ENCODE measurements at places on chromosomes 3 and 15. TPM values are rescaled to one million over a fixed set of nuclear protein-coding genes. Genes with fewer than 3 reads are reported as not detected.

The SLCO2A1 gene
- total RNA-seq = not detected

The ZNF619 gene
- 5.3 TPM for total RNA-seq

The CACNA1D gene
- total RNA-seq = 0.44 TPM

The IFT122 gene
- total RNA-seq = 29.0 TPM

The MAGEL2 gene
- 0.06 TPM for total RNA-seq

The ALPK3 gene
- 1.1 TPM for total RNA-seq

The APOD gene
- total RNA-seq = 0.13 TPM

The VILL gene
- total RNA-seq = 6.7 TPM

The DAZL gene
- not detected for total RNA-seq

The CDC25A gene
- 3.9 TPM for total RNA-seq

The LYZL4 gene
- not detected for total RNA-seq

The SYNPR gene
- not detected for total RNA-seq

The CX3CR1 gene
- under 0.01 TPM for total RNA-seq

The NANOGP8 gene
- total RNA-seq = not detected

The SEC61A1 gene
- total RNA-seq = 293 TPM

The ACTR8 gene
- 53.2 TPM for total RNA-seq

The KLHDC8B gene
- 28.8 TPM for total RNA-seq

The PLA1A gene
- total RNA-seq = 0.25 TPM

The PLCB2 gene
- 0.53 TPM for total RNA-seq

The PIF1 gene
- 7.5 TPM for total RNA-seq

The EXD1 gene
- not detected for total RNA-seq

The DNAH1 gene
- 3.3 TPM for total RNA-seq

The PYGO1 gene
- total RNA-seq = 4.4 TPM

Measured in aortic smooth muscle cell (primary cell).